Stromal cell of bone marrow (primary cell): ENCODE measurements at places on chromosomes 7 and 10.

DNA sequence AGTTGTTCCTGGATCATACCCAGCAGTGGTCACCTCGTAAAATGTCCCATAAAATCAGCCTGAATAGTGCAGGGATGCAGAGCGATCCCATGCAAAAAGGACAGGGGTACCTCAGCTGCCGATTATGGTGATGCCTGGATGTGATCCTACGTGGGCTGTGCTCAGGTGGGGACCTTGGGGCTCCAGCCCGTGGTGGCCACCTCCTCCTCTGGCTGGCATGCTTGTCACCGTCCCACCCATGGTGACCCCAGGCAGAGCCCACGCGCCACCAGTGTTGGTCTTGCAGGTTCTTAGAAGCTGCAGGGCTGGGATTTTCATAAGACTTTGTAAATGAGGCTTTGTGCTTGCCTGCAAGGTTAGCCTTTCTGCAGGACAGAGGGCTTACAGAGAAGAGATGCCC, 97.2 kb downstream of the GLRX3 start:
- DNase-seq: no peak

DNA sequence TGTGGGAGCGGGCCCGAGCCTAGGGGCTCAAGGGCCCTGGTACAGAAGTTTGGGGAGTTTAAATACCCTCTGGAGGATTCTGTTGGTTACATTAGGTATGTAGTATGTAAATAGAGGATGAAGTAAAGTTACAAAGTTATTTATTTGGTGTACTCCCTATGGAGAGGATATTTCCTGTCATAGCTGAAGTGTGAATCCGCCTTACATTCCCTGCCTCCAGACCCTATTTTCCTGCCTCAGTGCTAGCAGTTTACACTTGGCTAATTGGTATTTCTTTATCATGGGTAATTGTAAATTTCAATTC, 60.6 kb upstream of the KLF14 start:
- DNase-seq: no peak

GRCh38 chr10:132204781-132205473, 18.2 kb downstream of the DPYSL4 start:
- no peak for DNase-seq

GRCh38 chr7:50832744-50833143, 50.0 kb upstream of the GRB10 start:
- no peak for DNase-seq

GRCh38 chr7:49860293-49860692, 86.9 kb downstream of the VWC2 start:
- no peak for DNase-seq

- no peak for DNase-seq
These were observed 13.3 kb downstream of the EMX2 start for GRCh38 chr10:117555863-117556262.

- DNase-seq: no peak
These were observed 29.7 kb downstream of the ZNF467 start for GRCh38 chr7:149743476-149744255.
